ENCODE measurements at places on chromosomes 3 and 15. TPM values are rescaled to one million over a fixed set of nuclear protein-coding genes. Genes with fewer than 3 reads are reported as not detected.
A peak's percentile ranks its signal among the peaks of the same experiment; 100 is the strongest.

DNA sequence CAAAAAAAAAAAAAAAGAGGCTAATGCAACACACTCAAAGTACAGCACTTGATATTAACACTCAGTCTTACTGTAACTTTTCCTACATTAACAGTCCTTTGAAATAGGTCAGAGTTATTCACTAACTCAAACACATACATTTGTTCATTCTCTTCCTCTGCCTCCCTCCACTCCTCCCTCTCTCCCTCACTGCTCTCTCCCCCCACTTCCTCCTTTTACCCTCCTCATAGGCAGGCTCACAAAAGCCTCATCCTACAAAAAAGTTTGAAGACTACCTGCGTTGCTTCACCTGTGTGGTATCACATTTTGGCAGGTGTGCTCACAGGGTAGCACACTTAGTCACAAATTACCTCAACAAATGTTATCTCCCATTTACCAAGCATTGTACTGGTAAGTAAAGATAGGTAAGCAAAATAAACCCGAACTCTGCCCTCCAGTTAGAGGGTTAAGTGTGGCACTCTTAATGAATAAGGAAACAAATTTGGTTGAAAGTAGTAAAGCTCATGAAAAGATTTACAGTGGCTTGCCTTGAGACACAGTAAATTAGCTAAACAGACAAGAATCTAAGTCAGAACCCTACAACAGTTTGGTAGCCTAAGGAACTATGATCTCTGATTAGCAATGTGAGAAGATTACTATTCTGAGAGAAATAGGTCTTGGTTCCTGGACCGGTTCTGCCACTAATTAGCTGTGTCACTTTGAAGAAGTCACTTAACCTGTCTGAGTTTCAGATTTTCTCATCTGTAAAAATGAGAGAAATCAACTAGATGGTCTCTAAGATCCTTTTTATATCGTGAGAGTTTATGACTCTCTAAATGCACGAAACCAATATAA, 151.0 kb upstream of the MLF1 start:
- DNase-seq = no peak

GRCh38 chr15:69784798-69785566, 312.7 kb downstream of the TLE3 start:
- no peak for DNase-seq

DNA sequence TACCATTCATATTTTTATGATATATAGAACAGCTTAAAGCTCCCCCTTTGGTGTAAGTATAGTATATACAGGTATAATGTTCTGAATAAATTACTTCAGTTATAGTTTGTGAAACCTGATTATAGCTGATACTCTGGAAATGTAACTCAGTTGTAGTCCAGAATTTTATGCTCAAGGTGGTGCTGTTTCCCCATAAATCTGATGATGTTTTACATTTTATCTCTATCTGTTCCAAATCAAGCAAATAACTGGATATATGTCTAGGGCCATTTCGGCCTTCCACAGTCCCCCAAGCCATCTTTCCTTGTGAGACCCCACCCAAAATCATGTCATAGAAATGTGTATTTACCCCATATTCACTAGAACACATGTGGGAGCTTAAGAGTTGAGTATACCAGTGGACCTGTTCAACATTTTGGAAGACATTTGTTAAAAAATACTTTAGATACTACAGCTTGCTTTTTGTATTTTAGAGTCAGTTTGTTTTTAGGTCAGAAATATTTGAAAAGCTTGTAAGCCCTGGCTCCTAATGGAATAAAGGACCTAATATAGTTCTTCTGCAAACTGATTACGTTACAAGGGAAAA, 107.1 kb downstream of the ATG7 start:
- peak; percentile 82 for DNase-seq

DNA sequence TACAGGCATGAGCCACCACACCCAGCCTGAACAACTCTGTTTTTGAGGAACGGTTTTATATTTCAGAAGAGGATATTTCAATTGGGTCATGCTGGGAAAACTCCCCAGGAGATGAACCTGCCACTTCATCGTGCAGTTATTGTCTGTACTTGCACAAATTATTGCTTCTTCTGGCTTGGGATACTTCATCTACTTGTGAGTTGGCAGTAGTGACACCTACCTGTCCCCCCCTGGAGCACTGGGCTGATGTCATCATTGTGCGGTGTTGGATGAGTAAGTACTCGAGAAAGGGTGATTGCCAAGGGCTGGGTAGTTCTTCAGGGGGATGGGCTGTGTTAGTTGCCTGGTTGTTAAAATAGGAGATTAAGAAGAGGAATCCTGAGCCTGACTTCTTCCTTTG, 85.1 kb upstream of the SAMMSON start:
- DNase-seq = no peak

GRCh38 chr15:73270366-73271097, 98.2 kb downstream of the HCN4 start:
- peak; percentile 41 for DNase-seq

DNA sequence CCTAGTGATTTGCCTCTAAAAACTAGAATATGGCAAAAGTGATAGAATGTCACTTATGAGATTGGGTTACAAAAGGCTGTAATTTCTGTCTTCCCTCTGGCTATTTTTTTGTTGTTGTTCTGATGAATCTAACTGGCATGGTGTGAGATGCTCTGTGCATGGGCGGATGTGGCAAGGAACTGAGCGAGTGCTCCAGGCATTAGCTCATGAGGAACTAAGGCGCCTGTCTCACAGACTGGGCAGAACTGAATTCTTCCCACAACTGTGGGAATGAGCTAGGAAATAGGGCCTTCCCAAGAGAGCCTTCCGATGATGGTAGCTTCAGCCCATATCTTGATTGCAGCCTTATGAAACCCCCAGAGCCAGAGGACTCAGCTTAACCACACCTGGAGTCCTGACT, 222.5 kb downstream of the NR2F2 start:
- no peak for DNase-seq

DNA sequence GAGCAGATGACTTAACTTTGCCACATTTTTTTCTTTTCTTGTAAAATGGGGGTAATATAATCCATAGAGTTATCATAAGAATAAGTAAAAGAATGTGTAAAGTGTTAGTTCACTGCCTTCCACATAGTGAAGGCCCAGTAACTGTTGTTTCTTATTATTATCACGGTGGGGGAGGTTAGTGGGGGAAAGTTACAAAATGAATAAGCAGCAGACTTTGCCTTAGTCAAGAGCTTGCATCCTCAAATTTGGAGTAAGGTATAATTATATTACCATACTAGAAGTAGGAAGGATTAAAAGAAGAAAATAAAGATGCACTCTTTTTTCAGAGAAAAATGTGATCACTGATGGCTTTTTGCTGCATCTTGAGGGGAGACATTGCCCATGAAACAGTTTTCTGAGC, 247.6 kb downstream of the PTPRG start:
- DNase-seq = no peak

- no peak for DNase-seq
These were observed 8.6 kb downstream of the SEMA6D start for GRCh38 chr15:47725906-47726305.

GRCh38 chr15:79815468-79815867, 81.3 kb downstream of the MTHFS start:
- DNase-seq = no peak

DNA sequence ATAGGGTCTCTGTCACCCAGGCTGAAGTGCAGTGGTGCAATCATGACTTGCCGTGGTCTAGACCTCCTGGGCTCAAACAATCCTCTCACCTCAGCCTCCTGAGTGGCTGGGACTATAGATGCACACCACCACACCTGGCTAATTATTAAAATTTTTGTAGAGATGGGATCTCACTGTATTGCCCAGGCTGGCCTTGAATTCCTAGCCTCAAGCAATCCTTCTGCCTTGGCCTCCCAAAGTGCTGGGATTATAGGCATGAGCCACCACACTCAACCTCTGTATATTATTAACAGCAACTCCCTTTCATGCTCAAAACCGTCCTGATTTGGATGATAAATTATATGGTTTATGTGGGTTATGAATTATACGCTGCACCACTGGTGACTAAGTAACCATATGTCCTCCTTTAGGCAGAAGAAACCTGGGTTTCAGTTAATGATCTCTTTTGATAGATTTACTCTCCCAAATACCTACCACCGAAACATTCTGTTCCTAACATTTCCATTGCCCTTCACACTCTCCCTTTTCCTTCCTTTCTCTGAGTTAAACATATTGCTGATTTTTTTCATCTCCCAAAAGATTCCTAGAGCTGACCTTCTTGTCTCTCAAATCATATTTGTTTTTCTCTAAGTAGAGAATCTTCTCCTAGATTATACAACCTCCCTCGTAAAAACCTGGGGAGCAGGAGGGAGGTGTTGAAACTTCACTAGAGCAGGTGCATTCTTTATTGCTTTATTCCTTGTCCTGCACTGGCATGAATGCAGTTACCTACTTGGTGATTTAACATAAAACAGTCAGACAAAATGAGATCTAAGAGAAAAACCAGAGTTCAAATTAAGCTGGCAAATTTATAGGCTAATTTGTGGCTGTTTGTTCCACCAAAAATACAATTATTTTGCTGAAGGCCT, 32.9 kb downstream of the PCYT1A start:
- no peak for DNase-seq

- no peak for DNase-seq
These were observed 156.4 kb upstream of the CBLB start for GRCh38 chr3:106025151-106025722.

- DNase-seq = no peak
These were observed 8.1 kb upstream of the RBP1 start for GRCh38 chr3:139547666-139548065.

GRCh38 chr3:145716519-145716918, 444.5 kb downstream of the PLOD2 start:
- DNase-seq = peak; percentile 91

Gene PARP9
- total RNA-seq = 12.8 TPM

Gene NR2E3
- total RNA-seq = 0.79 TPM

Gene PYGO1
- total RNA-seq = 11.3 TPM

Gene MAGEF1
- total RNA-seq = 21.3 TPM

Data from skin of body (tissue), 3 donors.